ENCODE measurements at places on chromosomes 6 and 20. TPM values are rescaled to one million over a fixed set of nuclear protein-coding genes. Genes with fewer than 3 reads are reported as not detected.

- DNase-seq: peak; percentile 22
These were observed 3.6 kb downstream of the SRSF3 start for GRCh38 chr6:36597775-36598174.

GRCh38 chr6:108176281-108177089, 10.7 kb downstream of the NR2E1 start:
- no peak for DNase-seq

GRCh38 chr6:148501178-148501590, 158.5 kb downstream of the SASH1 start:
- no peak for DNase-seq

DNA sequence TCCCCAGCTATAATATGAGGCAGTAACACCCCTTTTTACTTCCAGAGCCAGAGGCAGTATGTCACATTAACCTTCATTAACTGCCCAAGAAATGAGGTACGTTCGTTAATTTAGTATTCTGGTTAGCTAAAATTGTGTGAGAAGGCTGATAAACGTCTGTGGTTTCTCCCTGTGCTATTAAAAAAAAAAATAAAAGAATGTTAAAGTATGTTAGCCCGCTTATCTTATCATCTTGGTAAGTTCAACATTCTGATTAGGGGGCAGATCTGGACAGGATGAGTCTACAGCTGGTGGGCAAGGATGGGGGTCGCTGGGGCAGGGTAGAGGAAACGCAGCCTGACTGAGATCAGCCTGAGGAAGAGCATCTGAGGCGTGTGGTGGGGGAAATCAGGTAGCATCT, 154.0 kb downstream of the PRL start:
- no peak for DNase-seq

Gene TMEM14C
- 52.0 TPM for total RNA-seq

Gene LPA
- total RNA-seq: 196 TPM

- no peak for DNase-seq
These were observed 125.0 kb upstream of the HDGFL1 start for GRCh38 chr6:22444330-22444729.

- no peak for DNase-seq
These were observed 49.2 kb upstream of the FOXQ1 start for GRCh38 chr6:1262704-1263038.

GRCh38 chr20:57500962-57501361, 24.0 kb downstream of the CTCFL start:
- no peak for DNase-seq

Gene LY6G6D
- total RNA-seq: not detected
